ENCODE measurements at places on chromosomes 2 and 18. TPM values are rescaled to one million over a fixed set of nuclear protein-coding genes. Genes with fewer than 3 reads are reported as not detected.

The EMILIN2 gene
- 0.64 TPM for total RNA-seq

GRCh38 chr2:204917089-204917701, 371.9 kb downstream of the PARD3B start:
- DNase-seq = no peak

DNA sequence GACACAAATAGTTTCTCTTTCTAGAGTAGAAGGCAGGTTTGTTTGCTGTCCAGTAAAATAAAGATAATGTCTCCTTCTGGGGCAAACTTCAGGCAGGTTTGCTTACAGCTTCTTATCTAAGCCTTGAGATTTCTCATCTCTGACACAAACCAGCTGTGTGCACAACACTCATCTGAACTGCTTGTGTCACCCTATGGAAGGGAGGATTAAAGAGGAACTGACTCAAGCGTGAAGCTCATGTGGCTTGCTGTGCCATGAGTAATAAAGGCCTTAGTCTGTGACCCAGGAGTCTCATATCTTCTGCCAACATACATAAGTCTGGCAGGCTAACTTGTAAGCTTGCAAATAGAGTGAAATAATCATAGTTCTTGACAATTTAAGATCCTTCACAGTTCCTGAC, 24.2 kb upstream of the CPO start:
- peak; percentile 88 for DNase-seq

DNA sequence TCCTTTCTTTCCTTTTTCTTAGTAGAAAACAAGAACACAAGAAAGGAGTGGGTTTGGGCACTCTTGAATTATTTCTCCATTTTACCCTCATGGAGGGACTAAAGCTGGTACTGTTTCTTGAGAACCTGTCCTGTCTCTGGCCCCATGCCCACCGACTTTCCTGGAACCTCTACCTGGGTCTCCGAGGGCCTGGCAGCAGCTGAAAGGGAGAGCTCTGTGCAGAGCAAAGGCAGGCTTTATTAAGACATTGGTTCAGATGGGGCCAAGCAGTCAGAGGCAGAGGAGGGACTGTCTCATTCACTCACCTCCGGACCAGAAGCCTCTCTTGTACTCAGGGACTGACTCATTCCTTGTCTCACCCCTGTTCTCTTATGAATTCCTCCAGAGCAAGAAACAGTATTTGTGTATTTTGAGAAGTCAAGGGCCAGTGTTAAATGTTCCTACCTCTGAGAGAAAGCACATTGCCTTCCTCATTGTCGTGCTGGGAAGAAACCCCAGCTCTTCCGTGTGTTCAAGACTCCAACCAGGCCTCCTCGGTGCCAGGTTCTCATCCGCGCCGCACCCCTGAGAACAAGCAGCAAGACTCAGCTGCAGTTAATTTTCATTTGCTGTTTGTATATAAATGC, 201.9 kb upstream of the NT5C1B start:
- no peak for DNase-seq

- no peak for DNase-seq
Observed at GRCh38 chr18:8224576-8224975, 384.7 kb upstream of the RAB12 start.

Measured in mammary epithelial cell (primary cell).